ENCODE measurements at places on chromosomes 12 and 14.

- no peak for DNase-seq
Observed at GRCh38 chr14:76786601-76787000, 25.3 kb downstream of the VASH1 start.

DNA sequence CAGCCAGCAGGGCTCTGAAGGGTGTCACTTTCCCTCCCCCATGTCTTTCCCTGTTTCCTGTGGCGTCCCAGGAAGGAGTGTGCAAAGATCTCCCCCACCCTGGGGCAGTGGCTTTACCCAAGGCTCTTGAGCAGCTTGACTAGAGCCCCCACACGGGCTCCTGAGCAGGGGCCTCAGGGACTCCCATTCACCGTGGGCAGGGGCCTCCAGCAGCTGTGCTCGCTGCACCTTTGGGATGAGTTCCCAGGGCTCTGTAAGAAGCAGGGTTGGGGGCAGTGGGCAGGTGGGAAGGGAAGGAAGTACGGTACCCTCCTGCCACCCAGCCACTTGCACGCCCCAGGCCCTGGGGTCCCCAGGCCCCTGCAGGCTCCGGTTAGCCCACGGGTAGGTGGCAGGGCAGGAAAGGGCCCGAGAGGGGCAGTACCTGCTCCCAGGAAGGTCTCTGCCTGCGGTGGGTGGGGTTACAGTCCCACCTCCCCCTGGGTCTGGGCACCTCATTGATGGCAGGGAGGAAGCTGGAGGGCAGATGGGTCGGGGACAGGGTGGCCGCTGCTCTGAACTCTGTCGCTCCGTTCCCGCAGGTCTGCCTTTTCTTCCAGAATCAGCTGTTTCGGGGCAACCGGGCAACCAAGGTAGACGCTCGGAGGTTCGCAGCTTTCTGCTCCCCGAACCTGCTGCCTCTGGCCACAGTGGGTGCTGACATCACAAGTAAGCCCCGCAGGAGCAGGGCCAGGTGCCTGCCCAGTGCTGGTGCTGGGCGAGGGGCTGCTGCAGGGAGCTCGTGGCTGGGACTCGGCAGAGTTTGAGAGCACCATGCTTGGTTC lies 13.0 kb downstream of the ASPG start:
- DNase-seq = no peak

DNA sequence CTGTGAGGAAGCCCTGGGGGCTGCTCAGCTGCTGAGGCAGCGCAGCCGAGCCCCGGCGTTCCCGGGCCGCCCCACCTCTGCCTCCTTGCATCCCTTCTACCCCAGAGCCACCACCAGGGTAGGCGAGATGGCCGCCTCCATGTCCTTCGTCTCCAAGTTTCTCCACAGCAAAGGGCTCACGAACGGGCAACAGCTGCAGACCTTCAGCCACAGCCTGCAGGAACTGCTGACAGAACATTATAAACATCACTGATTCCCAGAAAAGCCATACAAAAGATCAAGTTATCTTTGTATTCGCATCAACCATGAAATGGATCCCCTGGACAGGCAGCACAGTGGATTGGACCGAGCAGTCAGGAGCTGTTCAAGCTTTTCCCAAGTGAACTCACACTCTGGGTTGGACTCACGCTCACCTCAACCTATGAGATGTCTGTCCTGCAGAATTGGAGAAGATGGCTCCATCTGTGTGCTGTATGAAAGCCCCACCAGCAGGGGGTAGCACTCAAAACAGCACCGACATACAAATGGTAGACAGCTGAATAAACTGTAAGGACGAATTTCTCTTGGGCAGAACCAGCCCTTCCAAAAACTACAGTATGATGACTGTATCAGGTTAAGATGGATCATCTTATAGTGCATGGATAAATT lies 19.4 kb upstream of the A2M start:
- DNase-seq = no peak

GRCh38 chr12:113555226-113555625 lies 83.6 kb upstream of the LHX5 start:
- DNase-seq = no peak

DNA sequence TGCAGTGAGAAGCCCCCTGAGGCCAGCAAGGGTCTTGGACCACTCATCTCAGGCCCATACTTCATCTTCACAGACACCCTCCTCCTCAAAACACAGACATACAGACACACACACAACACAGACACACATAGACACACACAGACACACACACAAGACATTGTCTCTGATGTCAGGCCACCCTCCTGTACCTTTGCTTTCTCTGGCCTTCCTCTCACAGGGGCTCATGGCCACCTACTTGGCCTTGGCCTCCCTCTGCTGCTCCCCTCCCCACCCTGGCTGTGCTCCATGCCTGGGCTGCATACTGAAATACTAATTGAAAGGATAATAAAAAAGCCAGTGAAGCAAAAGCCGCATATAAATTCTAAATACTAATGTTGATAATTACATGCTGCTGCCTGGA lies 1.6 kb upstream of the SYNDIG1L start:
- no peak for DNase-seq

- DNase-seq = no peak
Observed at GRCh38 chr12:27988594-27989233, 16.2 kb upstream of the PTHLH start.

DNA sequence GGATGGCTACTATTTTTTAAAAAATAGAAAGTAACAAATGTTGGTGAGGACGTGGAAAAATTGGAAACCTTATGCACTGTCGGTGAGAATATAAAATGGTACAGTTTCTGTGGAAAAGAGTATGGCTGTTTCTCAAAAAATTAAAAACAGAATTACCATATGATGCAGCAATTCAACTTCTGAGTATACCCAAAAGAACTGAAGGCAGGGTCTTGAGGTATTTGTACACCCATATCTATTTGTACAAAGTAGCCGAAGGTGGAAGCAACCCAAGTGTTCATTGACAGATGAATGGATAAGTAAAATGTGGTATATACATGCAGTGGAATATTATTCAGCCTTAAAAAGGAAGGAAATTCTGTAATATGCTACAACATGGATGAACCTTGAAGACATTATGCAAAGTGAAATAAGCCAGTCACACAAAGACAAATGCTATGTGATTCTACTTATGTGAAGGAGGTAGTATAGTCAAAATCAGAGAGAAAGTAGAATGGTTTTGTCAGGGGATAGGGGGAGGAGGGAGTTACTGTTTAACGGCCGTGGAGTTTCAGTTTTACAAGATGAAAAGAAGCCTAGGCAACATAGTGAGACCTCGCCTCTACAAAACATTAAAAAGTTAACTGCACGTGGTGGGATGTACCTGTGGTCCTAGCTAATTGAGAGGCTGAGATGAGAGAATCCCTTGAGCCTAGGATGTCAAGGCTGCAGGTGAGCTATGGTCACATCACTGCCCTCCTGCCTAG lies 38.4 kb upstream of the CCT2 start:
- DNase-seq = no peak

GRCh38 chr12:23049180-23049579 lies 424.2 kb downstream of the ETNK1 start:
- DNase-seq = no peak

DNA sequence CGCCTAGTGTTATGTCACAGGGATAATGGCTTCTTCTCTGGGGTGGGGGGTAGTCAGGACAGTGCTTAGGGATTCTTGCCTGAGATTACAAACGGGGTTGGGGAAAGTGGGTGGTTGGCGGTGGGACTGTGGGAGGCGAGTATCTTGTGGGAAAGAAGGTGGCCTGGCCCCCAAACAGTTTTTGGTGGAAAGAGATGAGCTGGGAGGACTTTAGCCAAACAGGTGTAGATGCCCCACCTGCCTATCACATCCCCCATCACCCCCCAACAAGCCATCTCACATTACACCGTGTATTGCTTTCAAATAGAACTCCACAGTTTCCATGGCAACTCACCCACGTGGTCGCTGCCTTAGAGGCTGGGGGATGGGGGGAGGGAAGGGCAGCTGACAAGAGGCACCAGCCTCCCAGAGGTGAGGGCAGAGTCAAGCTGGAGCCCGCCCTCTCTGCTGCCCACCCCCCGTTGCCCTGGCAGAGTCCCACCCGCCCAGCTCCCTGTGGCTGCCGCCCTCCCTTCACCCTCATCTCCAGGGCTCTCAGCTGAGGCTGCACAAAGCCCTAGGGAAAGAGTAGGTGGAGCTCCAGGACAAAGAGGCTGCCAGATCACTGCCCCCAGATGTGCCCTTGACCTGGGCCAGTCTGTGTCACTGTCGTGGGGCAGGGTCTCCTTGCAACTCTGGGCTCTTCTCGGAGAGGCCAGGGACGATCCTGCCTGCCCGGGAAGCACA lies 98.3 kb downstream of the LRRC74A start:
- DNase-seq = peak; percentile 42

DNA sequence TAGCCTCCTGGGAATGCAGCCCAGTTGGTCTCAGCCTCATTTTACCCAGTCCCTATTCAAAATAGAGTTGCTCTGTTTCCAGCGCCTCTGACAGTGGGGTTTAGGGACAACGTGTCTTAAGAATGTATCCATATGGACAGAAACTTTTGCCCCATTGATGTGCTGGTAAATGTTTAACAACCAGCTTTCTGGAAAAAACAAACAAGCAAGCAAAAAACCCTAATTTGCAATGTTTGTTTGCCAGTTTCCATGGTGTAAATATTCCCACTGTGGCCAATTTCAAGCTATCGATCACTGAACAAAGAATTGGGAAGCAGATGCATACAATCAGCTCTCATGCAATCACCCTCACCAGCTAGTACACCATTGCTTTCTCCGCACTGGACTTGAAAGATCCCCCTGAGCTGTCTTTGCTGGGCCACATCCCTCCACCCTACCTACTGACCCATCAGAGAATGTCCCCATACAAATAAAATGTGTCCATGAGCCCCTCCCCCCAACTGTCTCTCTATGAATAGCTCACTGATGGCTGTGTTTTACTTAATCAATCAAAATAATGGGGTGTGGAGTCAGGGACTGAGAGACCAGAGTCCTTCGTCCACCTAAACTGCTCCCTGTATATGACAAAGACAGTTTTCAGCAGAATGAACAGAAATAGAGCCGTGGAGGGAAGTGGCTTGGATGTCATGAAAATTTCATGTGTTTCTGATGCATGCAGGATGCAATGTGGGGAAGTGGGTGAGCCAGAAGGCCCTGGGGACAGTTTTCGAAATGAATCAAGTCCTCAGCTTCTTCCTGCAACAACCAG lies 40.8 kb downstream of the CCDC60 start:
- DNase-seq = no peak

- DNase-seq = no peak
Observed at GRCh38 chr12:46492471-46493085, 120.0 kb upstream of the SLC38A2 start.

DNA sequence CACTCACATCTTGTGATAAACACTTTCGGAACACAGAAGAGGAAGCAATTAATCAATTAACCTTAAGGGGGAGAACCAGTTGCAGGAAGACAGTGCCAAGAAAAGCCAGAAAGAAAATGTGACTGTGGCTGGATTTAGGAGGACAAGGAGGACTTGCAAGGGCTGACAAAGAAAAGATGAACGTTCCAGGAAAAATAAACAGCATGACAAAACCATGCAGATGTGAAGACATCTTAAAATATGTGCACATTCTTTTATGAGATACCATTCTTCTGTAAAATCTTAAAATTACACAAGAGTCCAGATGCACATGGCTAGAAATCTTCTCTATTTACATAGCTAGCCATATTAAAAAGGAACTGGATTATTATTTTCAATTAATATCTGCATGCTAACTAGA lies 33.4 kb downstream of the KITLG start:
- DNase-seq = no peak

GRCh38 chr14:99122521-99123125 lies 149.4 kb downstream of the BCL11B start:
- no peak for DNase-seq

GRCh38 chr12:101491329-101491728 lies 16.2 kb downstream of the SPIC start:
- no peak for DNase-seq

DNA sequence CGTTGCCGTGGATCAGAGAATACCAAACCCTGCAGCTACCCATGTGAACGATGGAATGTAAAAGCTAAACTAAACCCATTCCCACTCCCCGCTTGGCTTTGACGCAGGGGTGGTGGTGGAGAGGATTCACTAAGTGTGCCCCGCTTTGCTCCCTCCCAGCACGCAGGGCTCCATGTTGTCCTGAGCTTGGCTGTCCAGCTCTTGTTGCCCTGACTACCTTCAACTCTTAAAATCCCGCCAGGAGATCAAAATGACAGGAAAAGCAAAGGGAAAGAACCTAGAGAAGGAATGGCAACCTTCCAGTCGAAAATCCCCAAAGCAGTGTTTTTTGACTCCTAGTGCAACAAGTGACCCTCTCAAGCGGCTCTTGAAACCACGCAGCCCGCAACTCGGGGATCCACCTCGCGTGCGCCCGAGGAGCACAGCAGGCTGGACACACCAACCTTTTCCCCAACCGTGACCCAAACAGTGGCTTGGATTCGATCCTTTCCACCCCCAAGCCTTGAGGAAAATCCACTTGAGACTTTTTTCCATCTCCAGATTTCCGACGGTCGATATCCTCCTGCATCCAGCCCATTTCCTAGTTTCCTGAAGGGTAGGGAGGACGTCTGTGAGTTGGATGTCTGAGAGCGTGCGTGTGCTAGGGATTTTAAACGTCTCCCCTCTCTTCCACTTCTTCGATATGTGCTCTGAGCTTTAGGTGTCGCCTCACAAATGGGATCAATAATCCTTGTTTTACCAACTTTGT lies 1.4 kb downstream of the SYT10 start:
- DNase-seq = no peak

GRCh38 chr12:3275171-3276041 lies 198.2 kb downstream of the TSPAN9 start:
- DNase-seq = no peak

DNA sequence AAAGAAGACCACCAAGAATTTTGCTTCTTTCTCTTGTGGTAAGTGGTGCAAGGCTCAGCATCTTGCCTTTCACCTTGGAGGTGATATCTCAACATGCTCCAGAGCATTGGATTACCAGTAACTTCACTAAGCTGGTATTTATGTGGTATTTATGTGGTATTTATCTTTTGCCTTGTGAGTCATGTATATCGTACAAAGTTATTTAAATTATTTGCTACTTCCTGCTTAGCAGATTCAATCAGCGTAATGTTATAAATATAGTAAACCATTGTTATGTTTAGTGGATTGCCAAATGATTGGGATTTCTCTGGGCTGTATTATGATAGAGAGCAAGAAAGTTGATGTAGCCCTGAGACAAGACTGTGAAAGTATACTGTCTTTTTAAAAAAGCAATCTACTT lies 366.4 kb downstream of the IPO8 start:
- no peak for DNase-seq

GRCh38 chr12:110744601-110745264 lies 2.0 kb upstream of the PPP1CC start:
- DNase-seq = no peak

- DNase-seq = no peak
Observed at GRCh38 chr14:74476607-74477006, 16.5 kb downstream of the NPC2 start.

DNA sequence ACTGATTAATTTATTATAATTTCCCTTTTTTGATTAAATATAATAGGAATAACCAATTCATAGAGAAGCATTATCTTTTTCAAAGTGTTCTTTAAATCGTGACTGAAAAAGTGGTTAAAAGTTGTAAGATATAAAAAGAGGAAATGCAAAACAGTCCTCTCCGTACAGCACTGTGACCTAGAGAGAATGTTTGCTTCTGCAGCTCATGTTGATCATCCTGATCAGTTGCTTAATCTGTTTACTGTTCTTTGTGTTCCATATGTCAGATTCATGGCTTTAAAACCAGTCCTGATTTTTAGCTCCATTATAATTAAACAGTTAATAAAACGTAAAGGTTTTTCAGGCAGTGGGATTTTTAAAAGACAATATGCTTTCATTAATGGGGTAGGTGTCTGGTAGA lies 4.7 kb downstream of the TTC8 start:
- no peak for DNase-seq

Measured in DMS153 (cell line).